ENCODE measurements at places on chromosomes 13 and 19. TPM values are rescaled to one million over a fixed set of nuclear protein-coding genes. Genes with fewer than 3 reads are reported as not detected.

The ZNF569 gene
- total RNA-seq: 8.4 TPM

The RXFP2 gene
- not detected for total RNA-seq

The GNA15 gene
- not detected for total RNA-seq

The CYP2A6 gene
- not detected for total RNA-seq

The CLASRP gene
- 14.1 TPM for total RNA-seq

The ZNF534 gene
- total RNA-seq: not detected

The POLRMT gene
- 13.5 TPM for total RNA-seq

The CEACAM7 gene
- not detected for total RNA-seq

The ATP7B gene
- total RNA-seq: 1.3 TPM

The CD22 gene
- not detected for total RNA-seq

The CYP4F8 gene
- not detected for total RNA-seq

The NRTN gene
- total RNA-seq: not detected
